PC-3 (cell line): ENCODE measurements at places on chromosomes 13 and 19. TPM values are rescaled to one million over a fixed set of nuclear protein-coding genes. Genes with fewer than 3 reads are reported as not detected.
A peak's percentile ranks its signal among the peaks of the same experiment; 100 is the strongest.

- no peak for DNase-seq
Measured at GRCh38 chr19:47028195-47028601, 8.6 kb downstream of the NPAS1 start.

- DNase-seq: peak; percentile 48
Measured at GRCh38 chr13:37074703-37075102, 15.2 kb upstream of the SUPT20H start.

DNA sequence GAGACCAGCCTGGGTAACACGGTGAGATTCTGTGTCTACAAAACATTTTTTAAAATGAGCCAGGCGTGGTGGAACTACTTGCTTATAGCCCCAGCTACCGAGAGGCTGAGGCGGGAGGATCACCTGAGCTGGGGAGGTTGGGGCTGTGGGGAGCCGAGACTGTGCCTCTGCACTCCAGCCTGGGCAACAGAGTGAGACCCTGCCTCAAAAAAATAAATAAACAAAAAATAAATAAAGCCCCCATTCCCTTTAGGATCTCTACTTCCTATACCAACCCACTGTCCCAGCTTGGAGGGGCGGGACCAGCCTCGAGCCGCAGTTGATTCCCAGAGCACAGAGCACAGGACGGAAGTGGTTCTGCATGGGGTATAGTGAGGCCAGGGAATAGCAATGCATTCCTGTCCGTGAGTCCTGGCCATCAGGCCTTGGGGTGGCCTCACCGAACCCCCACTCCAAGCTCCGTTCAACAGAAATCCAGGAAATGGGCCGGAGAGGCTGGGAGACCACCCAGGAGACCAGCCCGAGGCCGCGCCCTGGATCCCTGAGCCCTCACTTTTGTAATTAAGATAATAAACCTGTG is 4.9 kb upstream of the PTBP1 start:
- no peak for DNase-seq

GRCh38 chr13:33185853-33186252 is 99.7 kb downstream of the STARD13 start:
- DNase-seq: no peak

GRCh38 chr13:32045982-32046785 is 14.6 kb downstream of the FRY start:
- no peak for DNase-seq

GRCh38 chr13:50457415-50458393 is 385.8 kb downstream of the DLEU7 start:
- no peak for DNase-seq

GRCh38 chr13:96650301-96650886 is 343.9 kb downstream of the OXGR1 start:
- peak; percentile 89 for DNase-seq

DNA sequence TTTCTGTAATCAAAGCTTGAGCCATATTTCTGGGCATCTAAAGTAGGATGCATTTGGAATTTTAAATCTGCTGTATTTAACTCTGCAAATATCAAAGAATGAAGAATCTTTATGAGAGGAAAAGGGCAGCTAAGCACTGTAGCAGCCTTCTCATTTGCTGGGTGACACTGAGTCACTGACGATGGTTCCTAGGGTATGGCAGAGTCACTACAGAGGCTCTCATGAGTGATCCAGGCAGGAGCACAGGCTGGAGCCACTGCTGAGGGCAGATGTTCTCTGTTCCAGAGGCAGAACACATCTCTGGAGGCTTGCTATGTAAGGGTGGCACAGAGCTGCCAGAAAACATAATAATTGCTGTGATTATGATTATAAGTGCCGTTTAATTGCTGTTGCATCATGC is 340.7 kb upstream of the HTR2A start:
- no peak for DNase-seq

DNA sequence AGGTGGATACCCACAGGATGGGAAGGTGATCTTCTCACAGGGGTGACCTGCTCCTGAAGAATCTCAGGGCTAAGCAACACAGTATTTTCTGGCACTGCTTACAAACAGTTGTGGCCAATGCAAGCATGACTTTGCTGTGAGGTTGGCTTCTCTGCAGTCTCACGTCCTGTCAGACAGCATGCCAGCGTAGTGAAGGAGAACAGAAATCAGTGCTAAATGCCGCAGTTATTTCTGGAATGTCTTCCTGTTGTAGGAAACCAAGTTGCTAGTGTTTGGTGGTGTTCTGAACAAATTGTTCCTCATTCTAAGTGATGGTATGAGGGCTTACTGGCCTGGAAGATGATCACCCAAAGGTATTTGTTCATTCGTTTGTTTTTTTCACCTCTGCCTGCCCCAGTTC is 320.1 kb downstream of the MTUS2 start:
- no peak for DNase-seq

DNA sequence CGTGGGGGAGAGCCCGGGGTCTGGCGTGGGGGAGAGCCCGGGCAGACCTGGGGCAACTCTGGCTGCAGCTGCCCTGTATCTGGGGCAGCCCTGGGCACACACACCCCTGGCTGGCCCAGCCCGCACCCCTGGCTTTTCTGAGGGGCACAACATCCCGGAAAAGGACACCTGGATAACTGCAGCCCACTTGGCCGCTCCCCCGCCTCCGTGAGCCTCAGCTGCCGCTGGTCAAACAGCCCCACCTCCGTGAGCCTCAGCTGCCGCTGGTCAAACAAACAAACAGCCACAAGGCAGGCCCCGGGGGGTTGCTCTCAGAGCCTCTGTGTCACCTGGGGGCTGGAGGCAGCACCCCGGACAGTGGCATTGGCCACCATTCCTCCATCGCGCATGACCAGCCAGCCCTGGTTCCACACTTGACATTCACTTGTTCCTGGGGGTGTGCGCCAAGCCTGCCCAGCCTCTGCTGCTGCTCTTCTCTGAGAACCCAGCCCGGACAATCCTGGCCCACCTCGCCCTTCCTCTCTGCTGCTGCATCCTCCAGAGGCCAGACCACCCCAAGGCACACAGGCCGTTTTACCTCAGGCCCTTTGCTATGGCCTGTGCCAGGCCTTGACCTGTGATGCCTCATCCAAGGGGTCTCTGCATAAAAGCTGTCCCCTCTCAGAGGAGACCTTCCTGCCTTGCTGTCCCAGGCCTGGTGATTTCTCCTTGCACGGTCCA is 19.9 kb downstream of the CEBPG start:
- no peak for DNase-seq

- DNase-seq: no peak
Measured at GRCh38 chr13:42190529-42190928, 81.4 kb upstream of the AKAP11 start.

DNA sequence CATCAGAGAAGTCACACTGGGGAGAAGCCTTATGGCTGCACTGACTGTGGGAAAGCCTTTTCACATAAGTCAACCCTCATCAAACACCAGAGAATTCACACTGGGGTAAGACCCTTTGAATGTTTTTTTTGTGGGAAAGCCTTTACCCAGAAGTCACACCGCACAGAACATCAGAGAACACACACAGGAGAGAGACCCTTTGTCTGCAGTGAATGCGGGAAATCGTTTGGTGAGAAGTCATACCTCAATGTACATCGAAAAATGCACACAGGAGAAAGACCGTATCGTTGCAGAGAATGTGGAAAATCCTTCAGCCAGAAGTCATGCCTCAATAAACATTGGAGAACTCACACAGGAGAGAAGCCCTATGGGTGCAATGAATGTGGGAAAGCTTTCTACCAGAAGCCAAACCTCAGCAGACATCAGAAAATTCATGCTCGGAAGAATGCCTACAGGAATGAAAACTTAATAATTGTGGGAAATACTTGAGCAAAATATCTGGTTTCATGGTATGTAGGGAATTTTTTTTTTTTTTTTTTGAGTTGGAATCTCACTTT is 30.7 kb downstream of the ZNF793 start:
- DNase-seq: no peak

DNA sequence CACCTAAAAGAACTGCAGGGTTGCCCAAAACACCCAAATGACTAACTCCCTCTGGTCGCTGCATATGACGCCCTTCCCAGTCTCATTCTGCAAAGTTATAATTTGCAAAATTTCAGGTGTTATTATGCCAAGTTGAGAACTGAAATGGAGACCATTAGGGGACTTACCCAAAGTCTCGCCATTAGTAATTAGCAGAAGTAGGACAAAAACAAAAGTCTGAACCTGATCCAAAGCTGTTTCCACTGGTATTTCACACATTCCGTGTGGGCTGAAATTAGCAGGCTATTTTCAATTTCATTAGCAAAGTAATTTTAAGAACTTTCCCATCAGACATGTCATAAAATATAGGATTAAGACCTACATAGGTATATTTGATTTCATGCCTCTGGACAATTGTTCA is 6.8 kb downstream of the RUBCNL start:
- DNase-seq: no peak

DNA sequence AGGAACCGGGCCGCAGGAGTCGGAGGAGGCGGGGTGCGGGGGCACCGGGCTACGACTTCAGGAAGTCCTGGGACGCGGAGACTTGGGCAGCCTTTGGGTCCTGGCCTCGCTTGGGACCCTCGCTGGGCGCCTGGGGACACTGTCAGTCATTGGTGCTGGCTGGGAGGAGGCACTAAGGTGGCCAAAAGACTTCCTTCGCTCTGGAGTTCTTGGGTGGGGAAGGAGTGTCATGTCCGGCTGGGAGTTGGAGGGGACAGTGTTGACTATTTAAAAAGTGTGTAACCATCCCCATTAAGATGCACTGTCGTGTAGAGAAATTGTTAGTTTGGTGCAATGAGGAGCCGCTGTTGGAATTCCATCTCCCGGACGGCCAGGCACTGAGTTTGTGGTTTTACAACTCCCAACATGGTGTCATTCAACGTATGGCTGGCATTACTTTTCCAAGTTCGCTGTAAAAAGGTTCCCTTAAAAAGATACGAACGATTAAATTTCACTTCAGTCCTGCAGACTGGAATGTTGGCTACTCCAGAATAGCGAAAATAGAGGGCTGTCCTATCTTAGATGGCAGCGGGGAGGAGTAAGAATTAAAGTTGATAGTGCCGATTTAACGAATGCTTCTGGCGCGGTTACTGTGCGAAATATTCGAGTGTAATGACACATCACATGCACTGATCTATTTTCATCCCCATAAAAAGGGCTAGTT is 776 bp downstream of the DNAJC3 start:
- DNase-seq: peak; percentile 21

DNA sequence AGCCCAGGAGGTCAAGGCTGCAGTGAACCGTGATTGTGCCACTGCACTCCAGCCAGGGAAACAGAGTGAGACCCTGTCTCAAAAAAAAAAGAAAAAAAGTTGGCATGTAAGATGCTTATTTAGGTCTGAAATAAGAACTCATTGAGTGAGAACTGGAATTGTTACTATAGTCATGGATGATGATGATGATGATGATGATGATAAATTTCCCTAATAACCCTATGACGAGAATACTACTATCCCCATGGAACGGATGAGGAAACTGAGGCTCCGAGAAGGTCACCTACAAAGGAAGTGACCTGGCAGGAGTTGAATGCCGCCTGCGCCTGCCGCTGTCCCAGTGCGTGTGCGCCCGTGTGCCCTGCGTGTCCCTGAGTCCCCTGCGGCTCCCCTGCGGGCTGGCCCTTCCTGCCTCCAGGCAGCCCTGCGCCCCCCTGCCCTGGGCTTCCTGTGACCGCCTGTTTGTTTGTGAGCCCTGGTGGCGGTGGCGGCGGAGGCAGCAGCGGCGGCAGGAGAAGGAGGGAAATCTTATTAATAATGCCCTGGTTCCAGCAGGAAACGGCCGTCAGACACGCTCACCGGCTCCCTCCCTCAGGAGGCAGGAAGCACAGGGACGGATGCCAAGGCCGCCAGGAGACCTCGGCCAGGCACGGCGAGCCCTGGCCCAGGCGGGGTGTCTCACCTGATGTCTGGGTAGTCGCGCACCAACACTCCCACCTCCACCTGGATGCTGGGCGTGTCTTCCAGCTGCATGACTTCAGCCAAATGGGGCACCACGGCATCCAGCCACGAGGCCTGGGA is 29.6 kb downstream of the EXOC3L2 start:
- peak; percentile 47 for DNase-seq

- DNase-seq: peak; percentile 38
Measured at GRCh38 chr13:71378961-71379905, 487.8 kb downstream of the DACH1 start.

GRCh38 chr19:16654140-16654539 is 5.8 kb downstream of the SMIM7 start:
- no peak for DNase-seq

DNA sequence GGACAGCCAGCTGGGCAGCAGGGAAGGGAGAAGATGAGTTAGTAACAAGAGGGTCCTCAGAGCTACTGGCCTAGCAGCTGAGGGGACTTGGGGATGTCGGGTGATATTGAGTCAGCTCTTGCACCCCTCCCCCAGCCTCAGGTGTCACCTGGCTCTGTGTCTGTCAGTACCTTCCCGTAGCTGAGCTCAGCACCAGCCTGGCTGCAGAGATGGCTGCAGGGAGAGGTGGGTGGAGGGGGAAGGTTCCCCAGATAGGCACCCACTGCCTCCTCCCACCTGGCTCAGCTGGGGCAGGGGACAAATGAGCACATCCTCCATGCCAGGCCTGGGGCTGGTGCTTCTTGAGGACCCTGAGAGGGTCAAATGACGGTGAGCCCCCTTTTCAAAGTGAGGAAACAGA is 6.8 kb upstream of the KPTN start:
- no peak for DNase-seq

DNA sequence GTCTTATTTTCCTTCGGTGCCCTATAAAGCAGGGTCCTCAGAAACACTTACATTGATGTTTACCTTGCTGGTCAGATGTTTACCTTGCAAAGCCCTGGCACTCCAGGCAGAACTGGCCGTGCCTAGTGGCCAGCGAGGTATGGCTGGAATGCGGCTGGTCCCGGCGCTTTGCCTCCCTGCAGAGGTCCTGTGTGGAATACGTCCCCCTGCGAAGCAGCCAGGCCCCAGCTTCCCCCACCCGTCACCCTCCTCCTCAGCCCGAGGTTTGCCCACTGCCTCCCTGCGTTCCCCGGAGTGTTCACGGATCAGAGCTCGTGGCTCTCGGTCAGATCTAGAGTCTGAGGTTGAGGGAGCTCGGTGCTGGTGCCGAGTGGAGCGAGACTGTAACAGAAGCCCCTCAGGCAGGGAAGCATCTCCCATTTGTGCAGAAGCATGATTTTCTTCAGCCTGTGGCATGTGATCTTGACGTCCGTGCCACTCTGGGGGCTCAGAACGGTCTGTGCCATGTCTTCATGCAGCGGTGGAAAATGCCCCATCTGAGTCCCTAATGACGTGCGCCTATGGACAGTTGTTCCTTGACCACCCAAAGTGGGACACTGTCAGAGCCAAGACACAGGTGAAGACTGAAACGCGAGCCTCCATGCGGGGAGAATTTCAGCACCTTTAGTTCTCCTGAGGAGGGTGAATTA is 54.8 kb upstream of the SOX1 start:
- DNase-seq: no peak

GRCh38 chr13:21395953-21396352 is 63.1 kb downstream of the ZDHHC20 start:
- no peak for DNase-seq

GRCh38 chr19:2561895-2562294 is 86.0 kb downstream of the GADD45B start:
- no peak for DNase-seq

- DNase-seq: no peak
Measured at GRCh38 chr19:42512130-42512636, 16.1 kb downstream of the CEACAM1 start.

- DNase-seq: peak; percentile 99
Measured at GRCh38 chr19:13151605-13152355, 1.6 kb downstream of the IER2 start.

KLF12 gene
- 5.0 and 6.4 TPM in 2 replicates for total RNA-seq

ARHGEF7 gene
- total RNA-seq: 14.7 and 25.9 TPM in 2 replicates

ATXN8OS gene
- total RNA-seq: not detected in 2 replicates

DHRS12 gene
- 1.2 and 2.6 TPM in 2 replicates for total RNA-seq
